ENCODE measurements at places on chromosomes 6 and 20. TPM values are rescaled to one million over a fixed set of nuclear protein-coding genes. Genes with fewer than 3 reads are reported as not detected.

HLA-DQA2 gene
- not detected for total RNA-seq

PNPLA1 gene
- not detected for total RNA-seq

MOCS1 gene
- total RNA-seq, result 39.8 TPM

RTEL1 gene
- 64.8 TPM for total RNA-seq

WFDC2 gene
- total RNA-seq, result 134 TPM

SOX18 gene
- total RNA-seq, result 7.5 TPM

STX11 gene
- 61.1 TPM for total RNA-seq

WFDC10A gene
- total RNA-seq, result not detected

RFX6 gene
- not detected for total RNA-seq

PEX3 gene
- total RNA-seq, result 23.5 TPM

DSP gene
- total RNA-seq, result 122 TPM

BAG2 gene
- 9.5 TPM for total RNA-seq

FAM184A gene
- total RNA-seq, result 37.1 TPM

DNAH8 gene
- total RNA-seq, result 0.11 TPM

FAM162B gene
- total RNA-seq, result 9.5 TPM

RBM24 gene
- 5.3 TPM for total RNA-seq

ZNF318 gene
- total RNA-seq, result 38.9 TPM

TTLL9 gene
- 1.1 TPM for total RNA-seq

ZNF343 gene
- total RNA-seq, result 11.0 TPM

TMEM74B gene
- total RNA-seq, result 0.63 TPM

VSX1 gene
- not detected for total RNA-seq

SERAC1 gene
- total RNA-seq, result 17.6 TPM

ISM1 gene
- total RNA-seq, result 77.5 TPM

GPR63 gene
- 0.88 TPM for total RNA-seq

MAS1 gene
- not detected for total RNA-seq

HRH3 gene
- not detected for total RNA-seq

FRK gene
- total RNA-seq, result 3.5 TPM

POPDC3 gene
- not detected for total RNA-seq

SCRT2 gene
- total RNA-seq, result not detected

RBM38 gene
- 11.7 TPM for total RNA-seq

LHFPL5 gene
- total RNA-seq, result not detected

CST7 gene
- total RNA-seq, result 1.3 TPM

MKKS gene
- 19.3 TPM for total RNA-seq

MEI4 gene
- 4.1 TPM for total RNA-seq

ADAM33 gene
- total RNA-seq, result 9.3 TPM

ETV7 gene
- total RNA-seq, result not detected

LY6G6C gene
- not detected for total RNA-seq

RNF182 gene
- 1.3 TPM for total RNA-seq

ID4 gene
- total RNA-seq, result 713 TPM

GPX5 gene
- not detected for total RNA-seq

RNF144B gene
- total RNA-seq, result 98.6 TPM

NFATC2 gene
- 12.6 TPM for total RNA-seq

TFAP2C gene
- total RNA-seq, result 6.9 TPM

FRS3 gene
- 4.0 TPM for total RNA-seq

All from thyroid gland (tissue), 4 donors.